ENCODE measurements at places on chromosomes 7 and 10.

DNA sequence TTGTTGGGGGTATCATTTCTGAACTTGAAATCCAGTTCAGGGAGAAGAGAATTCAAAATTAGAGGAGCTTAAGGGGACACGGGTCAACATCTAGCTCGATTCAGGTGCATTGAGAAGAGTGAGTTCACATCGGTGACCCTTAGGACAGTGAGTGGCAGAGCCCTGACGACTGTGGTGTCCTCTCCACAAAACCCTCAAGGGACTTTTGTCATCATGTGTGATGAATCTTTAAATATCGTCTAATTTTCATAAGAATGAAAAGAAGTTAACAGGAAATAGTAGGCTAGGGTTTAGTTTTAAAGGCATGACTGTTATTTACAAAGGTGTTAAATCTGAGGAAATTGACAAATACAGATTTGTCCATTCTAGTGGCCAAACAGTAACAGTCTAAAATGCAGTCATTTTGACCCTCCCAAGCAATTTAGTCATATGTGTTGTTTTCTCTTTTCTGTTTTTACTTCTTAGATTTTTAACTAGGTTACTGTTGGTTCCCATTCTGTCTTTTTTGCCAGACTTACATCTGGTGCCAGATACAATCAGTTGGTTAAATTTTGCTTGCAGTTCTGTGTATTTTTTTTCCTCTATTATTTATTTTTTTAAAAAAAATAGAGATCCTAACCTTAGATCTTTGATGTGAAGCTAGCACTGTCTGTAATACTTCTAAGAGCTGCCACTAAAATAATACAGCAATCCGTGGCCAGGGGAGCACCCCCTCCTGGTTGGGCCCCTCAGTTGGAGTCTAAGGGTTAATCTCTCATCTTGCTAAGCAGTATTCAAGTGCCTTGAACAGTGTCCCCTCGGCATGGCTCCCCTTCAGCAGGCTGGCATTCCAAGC is 34.9 kb upstream of the SH2B2 start:
- no peak for DNase-seq

DNA sequence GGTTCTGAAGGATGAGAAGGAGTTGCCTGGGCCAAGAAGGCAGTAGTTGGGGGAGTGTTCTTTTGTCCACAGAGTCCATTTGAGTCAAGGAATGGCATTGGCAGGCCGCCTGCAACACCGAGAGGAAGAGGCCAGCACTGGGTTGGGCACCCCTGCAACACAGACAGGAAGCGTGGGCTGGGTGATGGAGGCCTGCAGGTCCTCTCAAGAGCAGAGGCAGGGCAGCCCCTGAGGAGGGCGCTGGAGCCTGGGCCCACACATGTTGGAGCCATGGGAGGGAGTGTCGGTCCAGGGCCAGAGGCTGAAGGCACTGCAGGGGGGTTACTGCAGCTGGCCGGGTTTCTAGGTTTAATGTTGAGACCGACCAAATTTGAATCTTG is 137.3 kb downstream of the PTPN20 start:
- DNase-seq = peak; percentile 43

- DNase-seq = no peak
Observed at GRCh38 chr10:88082391-88082790, 219.0 kb downstream of the PTEN start.

DNA sequence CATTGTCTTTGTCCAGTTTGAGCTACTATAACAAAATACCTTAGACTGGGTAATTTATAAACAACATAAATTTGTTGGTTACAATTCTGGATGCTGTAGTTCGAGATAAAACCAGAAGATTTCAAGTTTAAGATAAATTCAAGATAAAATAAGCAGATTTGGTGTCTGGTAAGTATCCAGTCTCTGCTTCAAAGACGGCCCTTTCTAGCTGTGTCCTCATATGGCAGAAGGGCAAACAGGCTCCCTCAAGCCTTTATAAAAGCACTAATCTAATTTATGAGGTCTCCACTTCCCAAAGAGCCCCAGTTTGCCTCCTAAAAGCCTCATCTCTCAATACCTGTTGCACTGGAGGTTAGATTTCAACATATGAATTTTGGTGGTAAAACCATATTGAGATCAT is 31.1 kb upstream of the SGCE start:
- DNase-seq = no peak

DNA sequence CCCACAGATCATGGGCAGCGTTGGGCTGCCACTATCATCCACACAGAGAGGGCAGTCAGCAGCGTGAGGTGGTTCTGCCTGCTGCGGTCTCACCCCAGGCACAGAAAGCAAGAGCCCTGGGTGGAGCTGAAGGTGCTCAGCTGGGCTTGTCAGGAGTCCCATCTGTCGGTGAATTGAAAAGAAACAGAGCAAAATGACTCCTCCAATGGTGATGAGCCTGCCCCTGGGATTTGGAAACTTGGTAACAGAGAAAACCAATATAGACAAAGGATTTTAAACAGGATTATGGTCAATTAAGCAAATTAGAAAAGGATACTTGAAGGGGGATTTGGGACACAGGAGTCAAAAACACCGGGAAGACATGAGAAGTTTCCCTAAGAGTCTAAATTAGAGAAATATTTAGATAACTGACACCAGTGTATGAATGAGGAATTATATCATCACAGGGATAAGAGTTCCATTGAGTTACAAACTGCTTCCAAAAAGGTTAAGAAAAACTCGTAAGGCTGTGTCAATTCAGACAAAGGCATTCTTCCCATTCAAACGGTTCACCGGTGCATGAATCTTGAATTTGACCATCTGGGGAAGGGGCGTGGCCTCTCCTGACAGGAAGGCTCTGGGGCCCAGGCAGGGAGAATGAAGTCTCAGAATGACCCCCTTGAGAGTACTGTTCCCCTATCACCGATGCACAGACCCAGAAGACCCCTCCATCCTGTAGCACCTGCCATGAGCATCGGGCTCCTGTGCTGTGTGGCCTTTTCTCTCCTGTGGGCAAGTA is 70.0 kb upstream of the PRSS58 start:
- no peak for DNase-seq

DNA sequence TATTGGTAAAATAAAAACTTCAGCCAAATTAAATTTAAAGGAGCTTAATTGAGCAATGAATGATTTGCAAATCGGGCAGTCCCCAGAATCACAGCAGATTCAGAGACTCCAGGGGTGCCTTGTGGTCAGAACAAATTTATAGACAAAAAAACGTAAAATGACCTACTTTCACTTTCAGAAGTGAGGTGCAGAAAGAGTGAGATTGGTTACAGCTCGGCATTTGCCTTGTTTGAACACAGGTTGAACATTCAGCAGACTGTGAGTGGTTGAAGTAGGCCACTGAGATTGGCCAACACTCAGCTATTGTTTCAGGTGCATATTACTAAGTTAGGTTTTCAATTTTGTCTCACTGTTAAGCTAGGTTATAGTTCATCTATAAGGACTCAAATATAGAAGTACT is 153.4 kb downstream of the BICC1 start:
- DNase-seq = no peak

DNA sequence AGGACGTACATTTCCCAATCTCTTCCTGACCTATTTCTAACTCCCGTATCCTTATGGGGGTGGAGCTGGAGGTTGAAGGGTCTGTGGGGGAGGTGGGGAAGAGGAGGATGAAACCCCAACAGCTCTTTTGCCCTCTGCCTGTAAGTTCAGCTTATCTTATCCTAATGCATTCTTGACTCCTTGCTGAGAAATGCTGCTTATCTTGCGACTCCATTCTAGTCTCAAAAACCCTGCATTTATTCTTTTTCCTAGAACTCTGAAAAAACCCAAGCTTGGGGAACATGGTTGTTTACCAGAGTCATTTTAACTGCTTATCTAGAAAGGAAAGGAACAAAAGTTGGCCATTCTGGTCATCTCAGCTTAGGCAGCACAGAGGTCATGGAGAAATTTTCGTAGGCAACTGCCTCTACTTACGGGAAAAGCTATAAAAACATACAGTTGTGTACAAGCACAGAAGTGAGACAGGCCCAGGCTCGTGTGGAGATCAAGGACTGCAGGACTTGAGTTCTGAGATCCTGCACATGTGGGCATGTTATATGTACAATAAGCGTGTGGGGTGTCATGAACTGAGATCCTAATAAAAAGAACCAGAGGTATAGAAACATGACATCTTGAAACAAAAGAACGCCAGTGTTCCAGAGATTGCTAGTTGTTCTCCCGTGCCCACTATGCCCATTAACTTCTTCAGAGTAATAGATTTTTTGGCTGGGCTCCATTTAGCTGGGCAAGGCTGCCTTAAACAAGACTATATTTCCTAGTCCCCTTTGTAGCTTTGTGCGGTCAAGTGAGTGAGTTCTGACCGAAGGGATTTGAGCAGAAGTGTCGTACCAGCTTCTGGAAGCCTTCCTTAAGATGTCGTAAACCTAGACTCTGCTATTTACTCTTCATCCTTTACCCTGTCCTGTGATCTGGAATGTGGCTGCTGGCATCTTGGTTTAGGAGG is 9.6 kb downstream of the INMT start:
- no peak for DNase-seq

- no peak for DNase-seq
Observed at GRCh38 chr7:88069093-88069492, 135.0 kb downstream of the ADAM22 start.

DNA sequence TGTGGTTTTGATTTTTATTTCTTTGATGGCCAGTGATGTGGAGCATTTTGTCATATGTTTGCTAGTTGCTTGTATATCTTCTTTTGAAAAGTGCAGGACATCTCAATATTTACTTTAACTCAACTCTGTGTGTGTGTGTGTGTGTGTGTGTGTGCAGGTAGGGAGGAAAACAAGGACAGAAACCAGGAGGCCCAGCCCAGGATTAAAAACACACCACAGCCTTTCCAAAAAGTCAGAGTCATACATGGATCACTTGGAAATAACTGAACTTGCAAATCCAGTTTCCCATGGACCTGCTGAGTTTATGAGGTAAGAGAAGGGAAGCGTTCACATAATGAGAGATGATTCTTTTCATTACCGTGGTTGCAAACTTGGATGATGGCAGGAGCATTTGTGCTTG is 189.9 kb upstream of the LYZL1 start:
- no peak for DNase-seq

- no peak for DNase-seq
Observed at GRCh38 chr10:62348029-62348428, 26.1 kb upstream of the ZNF365 start.

DNA sequence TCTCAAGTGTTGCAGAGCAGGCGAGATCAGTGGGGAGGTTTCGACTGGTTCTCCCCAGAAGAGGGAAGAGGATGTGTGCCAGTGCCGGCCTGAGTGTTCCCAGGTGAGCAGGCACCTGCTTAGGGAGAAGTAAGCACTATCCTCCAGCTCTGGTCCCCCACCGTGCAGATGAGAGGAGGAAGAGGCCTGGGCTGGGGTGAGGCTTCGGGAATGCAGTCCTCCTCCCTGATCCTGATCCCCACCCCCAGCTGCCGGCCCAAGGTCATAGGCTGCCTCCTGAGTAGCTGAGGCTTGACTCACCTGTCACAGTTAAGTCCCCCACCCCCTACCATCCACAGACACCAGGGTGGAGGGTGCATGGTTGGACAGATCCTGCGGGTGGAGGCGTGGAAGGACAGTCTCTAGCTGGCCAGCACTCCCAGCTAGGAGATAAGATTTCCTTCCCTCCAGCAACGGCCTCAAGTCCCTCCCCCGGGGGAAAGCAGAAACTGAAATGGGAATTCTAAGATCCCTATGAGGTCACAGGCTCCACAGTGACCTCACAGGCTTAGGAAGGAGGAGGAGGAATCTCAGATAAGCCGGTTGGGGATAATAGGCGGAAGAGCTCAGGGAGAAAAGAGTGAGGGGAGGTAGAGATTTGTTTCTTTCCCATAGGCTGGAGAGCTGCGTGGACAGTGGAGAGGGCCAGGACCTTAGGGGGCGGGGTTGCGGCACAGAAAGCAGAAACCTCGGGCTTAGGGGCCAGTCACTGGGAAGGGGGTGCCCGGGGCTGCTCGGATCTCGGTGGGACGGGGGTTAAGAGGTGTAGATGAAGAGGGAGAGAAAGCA is 1.0 kb downstream of the LRCH4 start:
- peak; percentile 30 for DNase-seq

DNA sequence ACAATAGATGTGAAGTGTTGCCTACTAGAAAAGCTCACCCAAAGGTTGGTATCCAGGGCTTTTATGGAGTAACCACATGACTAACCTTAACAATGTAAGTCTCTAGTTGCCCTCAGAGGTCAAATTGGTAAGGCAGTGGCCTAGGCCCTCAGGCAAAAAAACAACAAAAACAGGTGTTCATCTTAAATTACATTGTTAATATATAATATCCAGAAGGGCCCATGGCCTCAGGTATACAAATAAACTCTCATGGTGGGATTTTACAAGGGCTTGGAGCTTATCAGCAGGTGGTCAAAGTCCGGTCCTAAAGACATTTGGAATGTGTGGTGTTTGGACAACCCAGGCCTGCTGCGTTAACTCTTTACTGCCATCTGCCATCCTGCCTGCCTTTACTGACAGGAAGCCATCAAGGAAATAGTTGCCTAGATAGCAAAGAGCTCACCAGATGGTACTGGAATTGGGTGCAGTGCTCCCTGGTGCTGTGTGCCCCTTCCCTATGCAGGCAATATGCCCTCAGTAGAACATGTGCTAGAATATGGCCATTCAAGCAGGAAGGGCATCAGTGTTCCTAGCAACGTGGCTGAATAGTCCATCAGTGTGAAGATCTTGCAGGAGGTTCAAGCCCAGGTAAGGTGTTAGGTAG is 36.2 kb downstream of the TOMM7 start:
- no peak for DNase-seq
